ENCODE measurements at places on chromosomes 12 and 14. TPM values are rescaled to one million over a fixed set of nuclear protein-coding genes. Genes with fewer than 3 reads are reported as not detected.

DNA sequence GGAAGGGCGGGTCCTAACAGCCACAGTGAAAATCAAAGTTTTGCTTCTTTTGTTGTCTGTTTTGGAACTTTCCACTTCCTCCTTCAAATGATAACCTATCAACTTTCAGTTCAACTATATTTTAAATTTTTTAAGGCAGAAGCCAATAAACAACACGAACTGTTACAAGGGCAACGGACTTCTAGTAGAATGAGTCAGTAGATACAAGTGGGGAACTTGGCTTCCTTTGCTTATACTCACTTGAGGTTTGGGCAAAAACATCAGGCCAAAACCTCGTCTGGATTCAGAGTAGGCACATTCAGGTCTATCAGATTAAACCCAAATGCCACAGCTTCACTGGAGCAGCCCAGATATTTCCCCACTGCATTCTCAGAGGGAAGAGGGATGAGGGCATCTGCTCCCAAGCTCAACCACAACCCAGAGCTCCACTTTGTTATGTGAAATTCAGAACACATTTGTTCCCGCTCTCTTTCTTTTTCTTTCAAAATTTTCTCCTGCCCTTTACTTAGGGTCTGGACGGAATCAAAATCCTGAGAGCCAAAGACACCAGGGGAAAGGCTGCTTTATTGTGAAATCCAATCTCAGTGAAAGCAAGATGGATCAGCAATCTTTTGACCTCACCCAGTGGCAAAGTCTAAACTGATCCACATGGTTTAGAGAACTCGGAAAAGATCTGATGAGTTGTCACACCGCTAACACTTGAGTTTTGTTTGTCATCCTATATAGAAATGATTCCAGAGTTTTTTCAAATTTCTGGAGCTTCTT lies 152.5 kb upstream of the BTG1 start:
- DNase-seq: no peak

DNA sequence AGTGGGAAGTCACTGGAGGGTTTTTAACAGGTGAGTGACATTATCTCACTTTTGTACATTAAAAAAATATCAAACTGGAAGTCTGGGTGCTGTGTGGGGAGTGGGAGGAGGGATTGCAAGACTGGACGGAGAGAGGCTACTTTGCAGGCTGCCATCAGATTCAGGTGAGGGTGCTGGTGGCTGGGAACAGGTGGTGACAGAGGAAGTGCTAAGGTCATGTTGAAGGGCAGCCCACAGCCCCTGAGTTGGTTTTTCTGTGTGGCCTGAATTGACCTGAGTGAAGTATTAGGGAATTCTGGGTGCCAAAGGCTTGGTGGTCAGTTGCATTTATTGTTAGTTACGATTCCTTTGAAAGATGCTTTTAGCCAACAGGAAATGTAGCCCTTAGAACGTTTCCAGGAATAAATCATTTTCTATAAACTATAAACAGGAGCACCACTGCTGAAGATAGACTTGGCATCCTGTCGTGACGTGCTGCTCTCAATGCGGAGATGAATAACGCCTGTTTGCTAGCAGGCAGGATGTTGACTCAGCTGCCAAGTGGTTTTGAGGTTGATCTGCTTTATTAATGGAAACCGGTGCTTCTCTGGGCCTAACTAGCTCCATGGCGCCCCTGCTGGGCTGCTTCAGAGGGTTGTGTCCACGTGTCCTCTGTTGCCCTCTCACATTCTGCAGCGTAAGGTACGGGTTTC lies 707.5 kb upstream of the TMEM132C start:
- DNase-seq: peak; percentile 75

DNA sequence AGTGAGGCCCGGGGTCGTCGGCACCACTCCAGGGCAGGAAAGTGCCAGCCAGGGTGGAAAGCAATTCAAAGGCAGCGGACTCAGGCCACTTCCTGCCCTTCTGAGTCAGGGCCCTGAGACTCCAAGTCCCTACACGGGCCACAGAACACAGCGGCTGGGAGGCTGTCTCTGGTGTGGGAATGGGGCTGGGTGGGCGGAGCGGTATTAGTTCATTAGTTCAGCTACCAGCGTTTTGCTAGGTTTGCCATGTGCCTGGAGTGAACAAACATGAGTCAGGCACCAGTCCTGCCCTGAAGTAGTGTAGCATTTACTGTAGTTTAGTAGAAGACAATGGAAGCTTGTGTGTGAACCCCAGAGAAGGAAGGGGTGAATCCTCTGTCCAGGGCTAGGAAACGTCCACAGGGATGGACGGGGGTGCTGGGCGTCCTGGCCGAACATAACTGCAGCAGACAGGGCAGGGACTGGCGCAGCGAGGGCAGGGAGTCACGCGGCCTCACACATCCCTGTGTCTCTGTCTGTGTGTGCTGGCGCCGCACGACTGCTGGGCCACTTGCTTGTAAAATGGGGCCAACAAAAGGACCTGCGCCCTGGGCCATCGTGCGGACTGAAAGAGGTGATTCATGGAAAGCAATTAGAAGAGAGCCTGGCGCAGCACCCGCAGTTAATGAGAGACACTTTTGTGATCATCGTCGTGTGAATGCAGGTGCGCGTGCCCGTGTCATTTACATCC lies 186.4 kb upstream of the PRMT8 start:
- no peak for DNase-seq

DNA sequence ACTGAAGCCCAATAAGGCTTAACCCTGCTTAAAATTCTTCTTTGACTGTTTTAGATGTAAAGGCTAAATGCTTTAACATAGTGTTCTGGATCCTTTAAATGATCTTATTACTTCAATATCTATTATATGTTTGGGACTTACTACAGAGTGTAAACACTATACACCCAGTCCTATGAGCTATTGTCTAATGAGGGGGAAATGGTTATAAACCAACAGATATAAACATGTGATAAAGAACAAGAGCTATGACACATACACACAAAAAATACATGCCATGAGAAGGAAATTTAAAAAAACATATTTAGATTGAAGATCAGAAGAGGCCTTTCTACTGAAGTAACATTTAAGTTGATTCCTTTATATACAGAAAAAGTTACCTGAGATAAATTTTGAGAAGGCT lies 505.1 kb downstream of the FOXG1 start:
- DNase-seq: no peak

BMAL2 gene
- polyA plus RNA-seq: 4.3 TPM

- no peak for DNase-seq
Measured at GRCh38 chr12:72036393-72036792, 97.7 kb downstream of the TPH2 start.

CACNA1C gene
- polyA plus RNA-seq: 0.26 TPM

DNA sequence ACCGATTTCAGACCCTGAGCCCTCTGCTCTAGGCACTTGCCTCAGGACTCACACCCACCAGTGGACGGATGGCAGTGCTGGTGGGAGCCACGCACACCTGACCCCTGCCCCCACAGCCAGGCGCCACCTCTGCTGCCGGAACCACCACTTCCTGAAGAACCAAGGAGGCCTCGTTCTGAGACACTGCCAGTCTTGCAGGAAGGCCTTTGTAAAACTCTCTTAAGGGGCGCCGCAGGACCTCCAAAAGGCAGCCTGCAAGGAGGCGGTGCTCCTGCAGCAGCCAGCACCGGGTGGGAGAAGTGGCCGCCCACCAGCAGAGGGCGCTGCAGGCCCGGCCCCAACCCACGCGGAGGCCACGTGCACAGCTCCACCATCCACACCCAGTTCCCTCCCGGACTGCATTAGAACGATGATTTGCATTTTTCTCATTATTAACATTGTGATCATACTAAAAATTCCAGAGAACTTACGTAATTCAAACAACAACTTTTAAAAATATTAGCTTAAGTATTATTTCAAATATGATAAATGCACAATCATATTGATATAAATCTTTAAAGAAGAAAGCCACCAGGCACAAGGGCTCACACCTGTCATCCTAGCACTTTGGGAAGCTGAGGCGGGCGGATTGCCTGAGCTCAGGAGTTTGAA lies 12.8 kb downstream of the STX2 start:
- DNase-seq: peak; percentile 87

- peak; percentile 66 for DNase-seq
Measured at GRCh38 chr14:20998674-20999366, at the start of gene SLC39A2. Gene SLC39A2 (plus strand): TSS chr14:20999293. CDS start chr14:20999447, 154 bp downstream.

DNA sequence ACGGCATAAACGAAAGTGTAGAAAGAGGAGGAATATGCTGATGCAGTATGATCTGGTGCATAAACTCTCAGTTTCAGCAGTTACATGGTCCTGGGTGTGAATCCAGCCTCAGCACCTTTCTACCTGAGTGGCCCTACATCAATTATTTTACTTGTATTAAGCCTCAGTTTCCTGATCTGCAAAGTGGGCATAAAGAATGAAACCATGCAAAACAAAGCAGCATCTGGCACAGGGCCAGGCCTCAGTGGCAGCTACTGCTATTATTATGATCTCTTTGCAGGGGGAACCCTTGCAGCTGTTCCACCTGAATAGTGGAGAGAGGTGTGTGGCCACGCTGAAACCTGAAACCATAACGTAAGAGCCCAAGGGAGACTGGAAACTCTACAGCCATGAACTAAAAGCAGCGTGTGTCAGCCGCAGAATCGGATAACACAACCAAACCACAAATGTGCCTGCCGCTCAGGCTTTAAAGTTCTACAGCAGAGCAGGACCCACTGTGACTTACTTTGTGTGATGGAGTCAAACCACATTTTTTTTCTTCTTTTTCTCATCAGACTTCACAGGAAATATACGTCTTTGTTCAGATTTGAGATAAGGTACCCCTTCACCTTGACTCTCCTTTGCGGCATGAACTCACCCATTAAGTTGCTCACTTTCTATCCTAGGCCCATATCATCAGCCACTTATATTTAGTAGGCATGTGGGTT lies 29.2 kb upstream of the FOS start:
- DNase-seq: peak; percentile 61

DNA sequence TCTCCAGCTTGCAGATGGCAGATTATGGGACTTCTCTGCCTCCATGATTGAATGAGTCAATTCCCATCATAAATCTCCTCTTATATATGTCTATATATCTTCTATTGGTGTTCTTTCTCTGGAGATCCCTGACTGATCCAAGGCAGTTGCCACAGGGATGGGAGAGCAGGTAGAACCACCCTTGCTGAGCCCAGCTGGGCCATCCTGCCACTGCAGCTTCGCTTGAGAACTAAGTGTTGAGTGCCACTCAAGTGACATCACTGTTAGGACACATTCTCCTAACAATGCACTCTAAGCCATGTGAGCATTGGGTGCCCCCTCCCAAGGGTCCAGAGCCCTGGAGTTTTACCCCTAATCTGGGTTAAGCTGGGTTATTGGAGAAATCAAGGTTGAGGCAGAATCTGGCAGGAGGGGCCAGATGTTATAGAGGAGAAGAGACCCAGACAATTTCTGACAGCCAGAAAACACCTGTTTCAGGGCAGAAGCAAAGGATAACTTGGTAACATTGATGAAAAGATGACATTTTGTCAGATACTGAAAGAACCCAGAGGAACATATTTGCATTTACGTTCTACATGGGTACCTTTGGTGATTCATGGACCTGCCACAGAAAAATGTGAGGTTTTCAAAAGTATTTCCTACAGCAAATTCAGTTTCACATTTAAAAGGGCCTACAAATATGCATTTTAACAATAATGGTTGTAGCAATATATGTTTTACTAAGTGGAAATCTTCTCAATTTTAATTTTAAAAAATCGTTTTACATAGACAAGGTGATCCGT lies 57.2 kb upstream of the MAX start:
- no peak for DNase-seq

GARIN6 gene
- polyA plus RNA-seq: not detected

- no peak for DNase-seq
Measured at GRCh38 chr14:81567302-81567701, 33.6 kb upstream of the SEL1L start.

VPS33A gene
- 19.5 TPM for polyA plus RNA-seq
